Adipocyte (in vitro differentiated cells): ENCODE measurements at places on chromosomes 1 and 21.

DNA sequence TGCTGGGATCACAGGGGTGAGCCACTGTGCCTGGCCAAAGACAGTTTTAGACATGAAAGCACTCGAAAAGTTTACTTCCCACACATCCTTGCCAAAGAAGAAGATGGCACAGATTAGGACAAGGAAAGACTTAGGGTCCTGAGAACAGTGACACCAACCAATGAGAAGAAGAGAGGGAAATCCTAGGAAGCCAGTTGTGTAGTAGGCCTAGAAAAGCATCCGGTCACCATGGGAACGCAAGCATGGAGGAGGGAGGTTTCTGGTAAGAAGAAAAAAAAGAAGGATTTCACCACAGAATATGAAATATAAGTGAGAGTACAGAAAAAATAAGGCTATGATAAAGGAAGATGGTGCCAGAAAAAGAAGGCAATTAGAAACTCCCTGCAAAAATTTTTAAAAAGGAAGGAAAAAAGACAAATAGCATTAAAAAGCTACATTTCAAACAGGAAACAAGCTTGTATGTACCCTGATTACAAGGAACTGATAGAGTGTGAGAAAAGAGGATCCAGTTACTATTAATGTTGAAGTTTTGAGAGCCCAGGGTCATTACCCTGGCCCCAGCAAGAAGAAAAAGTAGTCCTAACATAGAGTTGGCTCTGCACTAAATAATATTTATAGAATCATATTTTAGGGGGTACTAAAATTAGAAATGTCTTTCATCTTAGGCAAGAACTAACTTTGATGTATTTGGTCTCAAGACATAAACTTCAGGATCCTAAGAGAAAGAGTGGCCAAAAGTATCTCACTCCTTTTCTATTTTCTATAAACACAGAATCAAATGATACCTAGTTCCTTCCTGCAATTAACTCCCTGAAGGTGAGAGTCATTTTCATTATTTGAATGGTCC lies 16.1 kb downstream of the DIPK1A start:
- no peak for DNase-seq

DNA sequence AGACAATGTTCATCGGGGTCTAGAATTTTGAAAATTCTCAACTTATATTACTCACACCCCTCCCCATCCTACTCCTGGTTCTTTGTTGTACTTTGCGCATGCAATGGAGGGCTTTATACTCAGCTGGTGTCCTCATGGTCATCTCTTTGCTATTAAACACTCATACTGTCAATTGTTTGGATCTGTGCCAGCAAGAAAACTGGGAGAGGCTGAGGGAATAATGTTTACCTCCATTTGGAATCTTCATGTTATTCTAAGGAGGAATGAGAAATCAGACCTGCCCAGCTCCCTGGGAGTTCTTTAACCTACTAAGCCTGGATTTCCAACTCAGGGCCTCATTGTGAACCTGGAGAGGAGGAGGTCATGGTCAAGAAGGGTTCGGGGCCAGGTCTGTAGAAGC lies 143.9 kb upstream of the DNAH14 start:
- no peak for DNase-seq

DNA sequence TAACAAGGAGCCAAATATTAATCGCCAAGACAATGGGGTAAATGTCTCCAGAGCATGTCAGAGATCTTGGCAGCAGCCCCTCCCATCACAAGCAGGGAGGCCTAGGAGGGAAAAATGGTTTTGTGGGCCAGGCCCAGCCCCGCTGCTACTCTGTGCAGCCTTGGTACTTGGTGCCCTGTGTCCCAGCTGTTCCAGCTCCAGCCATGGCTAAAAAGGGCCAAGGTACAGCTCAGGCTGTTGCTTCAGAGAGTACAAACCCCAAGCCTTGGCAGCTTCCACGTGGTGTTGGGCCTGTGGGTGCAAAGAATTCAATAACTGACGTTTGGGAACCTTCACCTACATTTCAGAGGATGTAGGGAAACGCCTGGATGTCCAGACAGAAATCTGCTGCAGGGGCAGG lies 10.4 kb downstream of the UBE2G2 start:
- DNase-seq = no peak

DNA sequence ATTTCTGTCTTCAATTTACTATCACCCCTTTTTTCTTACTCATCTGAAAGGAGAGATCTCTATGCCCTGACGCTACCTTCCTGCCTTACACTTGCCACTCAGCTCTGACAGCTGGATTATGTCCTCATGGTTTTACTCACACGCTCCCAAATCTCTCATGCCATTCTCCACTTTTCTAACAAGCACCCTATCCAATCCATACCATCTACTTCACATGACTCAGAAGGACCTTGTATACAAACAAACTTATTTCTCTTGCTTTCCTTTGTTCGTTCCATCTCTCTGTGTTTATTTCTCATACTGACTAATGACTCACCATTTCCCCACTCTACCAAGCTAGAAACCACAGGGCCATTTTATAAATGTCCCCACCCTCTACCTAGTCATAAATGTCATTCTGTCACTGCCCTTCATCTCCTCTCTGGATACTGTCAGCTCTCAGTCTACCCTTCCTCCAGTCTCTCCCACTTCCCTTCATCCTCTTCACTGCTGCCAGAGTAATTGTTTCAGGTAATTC lies 87.3 kb downstream of the USP24 start:
- DNase-seq = peak; percentile 15

- no peak for DNase-seq
Measured at GRCh38 chr1:86567341-86567740, 20.5 kb downstream of the CLCA4 start.

DNA sequence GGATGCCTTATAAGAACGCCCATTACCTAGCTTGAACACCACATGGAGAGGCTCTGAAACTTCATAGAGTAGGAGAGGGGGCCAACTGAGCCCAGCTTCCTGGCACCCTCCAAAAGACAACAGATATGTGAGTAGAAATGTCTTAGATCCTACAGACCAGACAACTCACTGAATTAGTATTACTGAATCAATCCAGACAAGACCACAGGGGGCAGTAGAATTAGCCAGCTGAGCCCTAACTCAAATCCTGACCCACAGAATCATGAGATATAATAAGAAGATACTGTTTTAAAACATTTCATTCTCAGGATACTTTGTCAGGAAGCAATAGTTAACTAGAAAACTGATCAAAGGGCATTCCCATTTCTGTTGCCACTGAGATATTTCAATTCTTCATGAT lies 45.8 kb upstream of the C1orf21 start:
- DNase-seq = no peak

GRCh38 chr1:45796381-45796780 lies 7.0 kb upstream of the MAST2 start:
- no peak for DNase-seq

DNA sequence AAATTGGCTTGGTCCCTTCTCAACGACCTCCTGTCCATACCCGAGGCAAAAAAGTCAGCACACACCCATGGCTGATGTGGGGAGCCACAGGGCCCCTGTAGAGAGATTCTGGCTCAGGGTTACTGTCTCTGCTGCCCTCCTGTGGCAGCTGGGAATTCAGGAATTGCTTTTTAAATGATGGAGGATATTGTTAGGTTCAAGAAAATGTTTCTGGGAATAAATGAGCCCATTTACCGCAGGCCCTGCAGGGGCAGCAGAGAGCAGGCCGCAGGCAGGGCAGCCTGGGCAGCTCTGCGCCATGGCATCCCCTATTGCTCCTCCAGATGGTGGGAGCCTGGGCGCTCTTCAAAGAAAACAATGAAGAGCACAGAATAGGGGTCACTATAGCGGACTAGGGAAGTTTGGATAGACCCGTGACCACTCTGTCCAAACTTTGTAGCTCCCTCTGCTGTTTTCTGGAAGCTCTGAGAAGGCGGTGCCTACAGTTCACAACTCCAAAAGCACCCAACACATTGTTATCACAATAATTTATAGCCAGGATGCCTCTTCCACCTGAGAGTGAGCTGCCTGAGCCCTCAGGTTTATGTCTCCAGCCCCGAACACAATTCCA lies 201.1 kb downstream of the BACH1 start:
- peak; percentile 44 for DNase-seq

GRCh38 chr1:15124362-15125100 lies 29.0 kb upstream of the TMEM51 start:
- DNase-seq = no peak

DNA sequence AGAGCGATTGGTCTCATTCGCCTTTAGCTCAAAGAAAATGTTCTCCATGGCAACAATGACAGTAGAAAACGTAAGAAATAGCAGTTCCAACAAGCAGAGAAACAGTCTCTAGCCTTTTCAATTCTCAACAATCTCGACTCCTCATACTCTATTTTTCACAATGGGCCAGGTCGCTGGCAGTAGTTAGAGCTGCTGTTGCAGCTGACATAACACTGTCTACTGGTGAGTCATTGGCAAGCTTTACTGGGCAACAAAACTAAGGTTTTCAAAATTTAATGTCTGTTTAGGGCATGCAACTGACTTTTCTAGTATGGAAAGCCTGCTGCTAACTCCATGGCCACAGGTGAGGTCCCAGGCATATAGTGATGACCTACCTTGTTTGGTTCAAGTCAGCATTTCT lies 221.1 kb upstream of the KAZN start:
- no peak for DNase-seq

GRCh38 chr1:57378534-57378933 lies 45.3 kb downstream of the DAB1 start:
- DNase-seq = no peak

GRCh38 chr1:55120538-55120937 lies 81.2 kb downstream of the PCSK9 start:
- DNase-seq = no peak

DNA sequence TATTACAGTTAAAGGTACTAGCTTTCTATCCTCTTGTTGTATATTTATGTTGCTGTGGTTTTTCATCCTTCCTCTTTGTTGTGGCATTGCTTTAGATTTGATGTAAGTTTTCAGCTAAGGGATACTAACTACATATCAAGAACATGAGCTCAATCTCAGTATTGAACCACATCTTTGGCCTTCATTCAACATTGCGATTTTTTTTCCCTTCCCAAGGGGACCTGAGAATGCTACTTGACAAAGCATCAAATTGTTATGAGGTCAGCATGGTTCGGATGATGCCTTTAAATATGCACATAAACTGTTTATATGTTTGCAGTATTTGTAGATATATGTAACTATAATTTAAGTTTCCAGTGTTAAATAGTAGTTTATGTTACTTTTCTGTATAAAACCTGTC lies 31.7 kb upstream of the GPR88 start:
- no peak for DNase-seq

GRCh38 chr1:154352245-154352580 lies 26.9 kb downstream of the ATP8B2 start:
- no peak for DNase-seq

- DNase-seq = no peak
Measured at GRCh38 chr1:60063561-60063960, 10.0 kb downstream of the C1orf87 start.

DNA sequence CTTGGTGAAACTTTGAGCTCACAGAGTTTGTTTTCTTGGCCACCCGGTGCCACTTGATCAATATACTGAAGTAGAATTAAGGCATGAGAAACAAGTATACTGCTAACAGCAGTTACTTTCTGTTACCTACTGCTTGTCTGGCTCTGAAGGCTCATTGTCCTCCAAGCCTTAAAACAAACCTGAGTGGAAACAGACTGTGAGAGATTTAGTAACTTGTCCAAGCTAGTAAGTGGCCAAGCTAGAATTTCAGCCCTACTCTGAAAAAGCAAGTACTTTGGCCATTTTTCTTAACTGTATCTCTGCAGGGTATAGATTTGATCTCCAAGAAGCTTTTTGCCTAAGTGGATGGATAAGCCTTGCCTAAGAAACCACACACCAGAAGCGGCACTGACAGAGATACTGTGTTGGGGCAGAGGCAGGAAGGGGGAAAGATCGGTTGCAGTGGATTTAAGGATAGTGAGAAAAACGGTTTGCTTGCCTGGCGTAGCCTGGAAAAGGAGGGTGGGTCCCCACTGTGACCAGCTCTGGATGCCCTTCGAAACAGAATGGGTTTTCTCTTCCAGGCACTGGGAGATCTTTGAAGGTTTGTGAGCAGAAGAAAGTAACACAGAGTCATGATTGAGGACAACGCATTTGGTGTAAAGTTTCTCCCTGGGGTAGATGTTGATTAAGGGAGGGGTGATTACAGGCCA lies 2.1 kb upstream of the MACO1 start:
- no peak for DNase-seq

- peak; percentile 98 for DNase-seq
Measured at GRCh38 chr1:109667452-109668122, at the start of gene GSTM2. Gene GSTM2 (plus strand): TSS chr1:109668057. CDS start chr1:109668116, 59 bp downstream.

DNA sequence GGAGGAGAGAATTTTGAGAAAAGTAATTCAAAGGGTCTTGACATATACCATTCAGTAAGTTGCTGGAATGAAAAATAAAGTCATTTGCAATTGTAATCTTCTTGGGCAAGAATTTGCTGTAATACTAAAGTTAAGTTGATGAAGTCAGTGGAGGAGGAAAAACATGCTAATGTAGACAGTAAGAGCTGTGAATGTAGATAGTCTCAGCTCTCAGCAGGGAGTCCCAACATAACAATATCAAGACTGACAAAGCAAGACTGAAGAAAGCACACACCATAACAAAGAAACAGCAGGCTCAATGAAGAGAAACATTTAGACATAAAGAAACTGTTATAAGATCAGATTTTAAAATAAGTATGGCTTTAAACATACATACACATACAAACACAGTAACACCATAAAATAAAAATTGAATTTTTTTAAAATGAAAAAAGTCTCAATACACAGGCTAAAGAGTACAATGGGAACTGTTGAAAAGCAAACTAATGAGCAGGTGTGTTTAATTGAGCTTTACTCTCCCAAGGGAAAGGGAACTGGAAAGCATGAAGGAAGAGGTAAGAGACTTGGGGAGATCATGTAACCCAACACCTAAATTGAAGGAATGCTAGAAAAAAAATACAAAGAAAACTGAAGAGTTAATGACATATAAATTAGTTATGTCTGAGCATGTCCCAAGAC lies 336.3 kb upstream of the NCAM2 start:
- DNase-seq = no peak

DNA sequence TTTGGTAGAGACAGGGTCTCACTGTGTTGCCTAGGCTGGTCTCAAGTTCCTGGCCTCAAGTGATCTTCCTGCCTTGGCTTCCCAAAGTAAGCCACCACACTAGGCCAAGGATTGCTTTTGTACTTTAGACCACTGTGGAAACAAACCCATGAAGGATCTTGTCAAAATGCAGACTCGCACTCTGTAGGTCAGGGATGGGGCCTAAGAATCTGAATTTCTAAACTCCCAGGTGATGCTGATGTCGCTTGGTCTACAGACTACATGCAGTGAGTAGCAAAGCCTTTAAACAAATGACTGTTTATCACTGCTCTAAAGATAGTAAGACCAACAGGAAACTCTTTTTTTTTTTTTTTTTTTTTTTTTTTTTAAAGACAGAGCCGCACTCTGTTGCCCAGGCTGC lies 54.1 kb upstream of the MUTYH start:
- DNase-seq = no peak

GRCh38 chr1:82549841-82550240 lies 749.1 kb downstream of the ADGRL2 start:
- DNase-seq = no peak

DNA sequence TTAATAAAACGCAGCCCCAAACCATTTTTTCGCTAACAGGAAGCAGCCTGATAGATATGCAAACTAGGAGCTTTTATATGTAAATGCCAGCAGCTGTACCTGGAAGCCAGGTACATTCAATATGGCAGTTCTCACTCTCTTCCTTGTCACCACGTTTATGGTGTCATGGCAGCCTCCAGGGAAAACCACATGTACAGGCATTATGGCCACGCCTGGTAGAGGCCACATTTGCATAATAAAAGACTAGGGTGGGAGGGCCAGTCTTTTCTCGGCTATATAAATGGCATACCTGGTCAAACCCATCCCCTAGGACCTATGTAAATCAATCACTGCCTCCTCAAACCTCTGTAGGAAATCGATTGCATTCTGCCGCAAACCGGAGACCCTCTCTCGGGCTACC lies 247.5 kb downstream of the NEGR1 start:
- DNase-seq = no peak

- DNase-seq = peak; percentile 32
Measured at GRCh38 chr1:74964508-74965102, 169.6 kb upstream of the LHX8 start.
